ENCODE measurements at places on chromosomes 7 and 10. TPM values are rescaled to one million over a fixed set of nuclear protein-coding genes. Genes with fewer than 3 reads are reported as not detected.

Gene GPR15LG
- not detected for total RNA-seq

Gene ATG9B
- total RNA-seq = 1.1 TPM

Gene SUGCT
- total RNA-seq = 1.8 TPM

Gene PYROXD2
- 3.8 TPM for total RNA-seq

Gene CLIP2
- 23.2 TPM for total RNA-seq

Gene CDH23
- 3.1 TPM for total RNA-seq

Gene PTF1A
- total RNA-seq = not detected

Gene SPDYE2
- not detected for total RNA-seq

Gene C7orf57
- 0.24 TPM for total RNA-seq

Gene SLC13A1
- not detected for total RNA-seq

Gene ACSL5
- 0.32 TPM for total RNA-seq

Gene DLX6
- not detected for total RNA-seq

Gene FFAR4
- total RNA-seq = 0.44 TPM

Gene CPEB3
- total RNA-seq = 0.16 TPM

Gene SLC16A9
- 0.09 TPM for total RNA-seq

Gene ACBD7
- total RNA-seq = 1.0 TPM

Gene ODAD2
- not detected for total RNA-seq

Gene ELMO1
- 2.9 TPM for total RNA-seq

Gene HOGA1
- 1.5 TPM for total RNA-seq

Gene NOS3
- 0.49 TPM for total RNA-seq

Gene DLD
- 78.6 TPM for total RNA-seq

Gene SEMA3E
- 2.1 TPM for total RNA-seq

Gene FAM24A
- total RNA-seq = not detected

Gene SPDYE6
- total RNA-seq = not detected

Gene EN2
- 1.0 TPM for total RNA-seq

Gene SMKR1
- 13.5 TPM for total RNA-seq

Gene DYDC1
- not detected for total RNA-seq

Gene PILRA
- total RNA-seq = 5.8 TPM

Gene PPP1R3C
- total RNA-seq = 13.7 TPM

Gene SFTPD
- 0.22 TPM for total RNA-seq

Gene ZNF518A
- 7.2 TPM for total RNA-seq

Gene C10orf53
- not detected for total RNA-seq

Gene CALHM1
- total RNA-seq = not detected

Gene CCDC201
- not detected for total RNA-seq

Gene NRCAM
- total RNA-seq = 98.3 TPM

Gene LDB3
- total RNA-seq = 0.05 TPM

Gene GCK
- not detected for total RNA-seq

Gene SVOPL
- total RNA-seq = not detected

Gene ICA1
- total RNA-seq = 0.85 TPM

Gene RPEL1
- total RNA-seq = not detected

Gene HMX3
- not detected for total RNA-seq

Measured in A549 treated with RU486 at 1 μM for 4 hours (cell line).